ENCODE measurements at places on chromosomes 12 and 14.

DNA sequence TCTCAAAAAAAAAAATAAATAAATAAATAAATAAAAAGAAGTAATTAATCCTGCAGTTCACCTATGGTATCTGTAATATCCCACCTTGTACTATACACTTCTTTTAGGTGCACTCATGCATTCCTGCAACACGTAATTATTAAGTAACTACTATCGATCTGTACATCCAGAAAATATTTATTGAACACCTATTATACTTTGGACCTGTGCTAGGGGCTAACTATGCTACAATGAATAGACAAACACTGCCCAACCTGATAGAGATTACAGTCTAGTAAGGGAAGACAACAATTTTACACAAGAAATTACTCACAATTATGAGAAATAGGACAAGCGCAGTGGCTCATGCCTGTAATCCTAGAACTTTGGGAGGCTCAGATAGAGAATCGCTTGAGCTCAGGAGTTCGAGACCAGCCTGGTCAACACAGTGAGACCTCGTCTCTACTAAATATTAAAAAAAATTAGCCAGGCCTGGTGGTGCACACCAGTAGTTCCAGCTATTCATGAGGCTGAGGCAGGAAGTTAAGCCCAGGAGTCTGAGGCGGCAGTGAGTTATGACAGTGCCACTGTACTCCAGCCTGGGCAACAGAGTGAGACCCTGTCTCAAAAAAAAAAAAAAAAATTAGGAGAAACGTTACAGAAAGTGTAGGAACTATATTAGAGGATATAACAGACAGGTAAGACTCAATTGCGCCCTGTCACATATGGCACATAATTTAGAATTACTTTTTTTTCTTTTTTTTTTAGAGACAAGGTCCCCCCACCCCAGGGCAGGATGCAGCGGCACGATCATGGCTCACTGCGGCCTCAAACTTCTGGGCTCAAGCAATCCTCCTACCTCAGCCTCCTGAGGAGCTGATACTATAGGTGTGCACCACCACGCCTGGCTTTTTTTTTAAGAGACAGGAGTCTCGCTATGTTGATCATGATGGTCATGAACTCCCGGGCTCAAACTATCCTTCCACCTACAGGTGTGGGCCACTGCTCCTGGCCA, 1.2 kb downstream of the NRDE2 start:
- no peak for DNase-seq

DNA sequence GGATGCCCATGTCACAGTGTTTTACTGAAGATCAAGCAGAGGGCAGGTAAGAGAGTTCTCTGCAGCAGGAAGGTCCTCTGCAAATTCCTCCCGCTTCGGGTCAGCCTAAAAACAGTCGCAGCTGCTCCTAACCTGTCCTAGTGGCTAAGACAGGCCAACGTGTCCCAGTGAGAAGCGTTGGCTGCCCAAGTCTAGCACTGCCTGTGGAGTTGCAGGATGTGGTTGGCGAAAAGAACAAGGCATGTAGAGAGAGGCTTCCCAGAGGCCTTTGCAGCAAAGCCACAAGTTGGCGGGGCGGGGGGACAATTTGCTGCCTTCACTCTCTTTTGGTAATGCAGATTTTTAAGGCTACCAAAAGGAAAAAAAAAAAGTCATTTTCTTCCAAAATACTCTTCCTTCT, 340.1 kb downstream of the BCL11B start:
- DNase-seq = no peak

GRCh38 chr14:65336191-65336591, 76.3 kb upstream of the FUT8 start:
- DNase-seq = no peak

GRCh38 chr12:21631367-21631766, 26.3 kb downstream of the LDHB start:
- DNase-seq = no peak

DNA sequence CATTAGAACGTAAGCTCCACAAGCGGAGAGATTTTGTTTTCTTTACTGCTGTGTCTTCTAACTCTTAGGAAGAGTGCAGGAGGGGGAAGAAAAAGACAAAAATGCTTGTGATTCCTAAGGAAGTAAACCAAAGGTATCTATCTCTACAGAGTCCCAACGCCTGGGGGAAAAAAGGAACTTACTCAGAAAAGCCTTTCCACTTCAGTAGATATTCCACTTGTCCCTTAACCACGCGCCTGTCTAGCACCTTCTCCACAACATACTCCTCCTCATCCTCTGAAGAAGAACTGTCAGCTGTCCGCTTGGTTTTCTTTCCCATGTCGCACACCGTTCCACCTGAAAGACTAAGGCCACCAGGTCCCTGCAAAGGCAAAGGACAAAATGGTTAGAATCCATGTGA, 22.6 kb downstream of the CBX5 start:
- DNase-seq = no peak

DNA sequence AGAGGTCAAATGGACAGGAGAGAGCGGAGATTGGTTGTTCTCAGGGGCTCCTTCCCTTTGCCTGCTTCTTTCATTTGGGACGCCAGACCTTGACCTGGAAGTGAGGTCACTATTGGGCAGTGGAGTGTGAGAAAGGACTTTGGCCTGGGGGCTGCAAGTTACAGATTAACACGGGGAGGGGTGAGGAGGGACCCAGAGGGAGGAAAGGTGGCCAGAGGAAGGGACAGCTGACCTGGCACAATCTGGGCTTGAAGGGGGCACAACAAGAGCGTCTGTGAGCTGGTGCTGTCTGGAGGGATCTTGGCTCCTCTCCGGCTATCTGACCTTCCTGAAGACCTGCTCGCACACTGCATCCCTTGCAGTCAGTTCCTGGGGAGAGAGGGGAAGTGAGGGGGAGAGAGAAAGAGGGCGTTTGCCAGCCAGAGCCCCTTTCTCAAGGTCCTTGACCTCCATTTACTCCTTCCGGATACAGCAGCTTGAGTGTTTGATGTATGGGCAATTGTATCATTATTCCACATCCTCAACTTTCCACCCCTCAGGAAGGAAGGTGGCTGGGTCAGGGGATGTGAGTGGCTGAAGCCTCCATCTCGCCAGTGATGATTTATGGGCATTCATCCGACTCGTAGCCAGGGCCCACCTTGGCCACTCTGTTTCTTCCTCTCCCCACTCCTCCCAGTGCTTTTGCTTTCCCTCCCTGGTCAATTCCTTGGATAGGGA, 4.7 kb downstream of the RBP5 start:
- DNase-seq = no peak

DNA sequence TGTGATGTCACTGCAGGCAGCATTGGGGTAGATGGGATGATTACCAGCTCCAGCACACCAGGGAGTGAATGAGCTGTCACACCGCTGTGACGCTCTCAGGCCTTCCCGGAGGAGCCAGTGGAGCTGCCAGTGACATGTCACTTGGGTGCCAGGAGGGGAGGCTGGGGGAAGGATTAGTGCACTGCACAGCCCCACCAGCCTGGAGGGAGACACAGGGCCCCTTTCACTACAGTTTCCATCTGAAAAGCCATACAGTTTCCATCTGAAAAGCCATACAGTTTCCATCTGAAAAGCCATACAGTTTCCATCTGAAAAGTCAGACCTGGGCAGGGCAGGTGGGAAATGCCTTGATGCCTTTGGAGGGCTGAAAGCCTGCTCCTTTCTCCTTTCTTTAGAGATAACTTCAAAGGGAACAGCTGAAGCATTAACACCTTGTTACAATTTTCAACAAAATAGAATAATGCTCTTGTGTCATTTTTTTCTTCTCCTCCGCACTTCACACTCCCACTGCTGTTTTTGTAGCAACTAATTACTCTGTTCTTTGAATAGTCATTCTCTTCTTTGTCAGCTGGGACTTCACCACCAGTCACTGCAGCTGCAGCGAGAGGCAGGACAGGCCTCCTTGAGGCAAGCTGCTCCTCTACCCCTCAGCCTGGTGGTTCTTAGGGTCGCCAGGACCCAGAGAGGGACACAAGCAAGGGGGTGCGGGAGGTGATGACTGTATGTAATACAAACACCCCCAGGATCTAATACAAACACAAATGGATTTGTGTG, 256.9 kb upstream of the RGS6 start:
- DNase-seq = no peak

DNA sequence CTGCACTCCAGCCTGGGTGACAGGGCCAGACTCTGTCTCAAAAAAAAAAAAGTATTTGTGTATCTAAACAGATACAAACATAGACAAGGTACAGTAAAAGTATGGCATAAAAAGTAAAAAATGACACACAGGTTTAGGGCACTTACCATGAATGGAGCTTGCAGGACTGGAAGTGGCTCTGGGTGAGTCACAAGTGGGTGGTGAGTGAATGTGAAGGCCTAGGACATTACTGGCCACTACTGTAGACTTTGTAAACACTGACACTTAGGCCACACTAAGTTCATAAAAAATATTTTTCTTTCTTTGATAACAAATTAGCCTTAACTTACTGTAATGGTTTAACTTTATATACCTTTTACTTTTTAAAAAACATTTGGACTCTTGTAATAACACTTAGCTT, 38.0 kb upstream of the EIF5 start:
- DNase-seq = no peak

DNA sequence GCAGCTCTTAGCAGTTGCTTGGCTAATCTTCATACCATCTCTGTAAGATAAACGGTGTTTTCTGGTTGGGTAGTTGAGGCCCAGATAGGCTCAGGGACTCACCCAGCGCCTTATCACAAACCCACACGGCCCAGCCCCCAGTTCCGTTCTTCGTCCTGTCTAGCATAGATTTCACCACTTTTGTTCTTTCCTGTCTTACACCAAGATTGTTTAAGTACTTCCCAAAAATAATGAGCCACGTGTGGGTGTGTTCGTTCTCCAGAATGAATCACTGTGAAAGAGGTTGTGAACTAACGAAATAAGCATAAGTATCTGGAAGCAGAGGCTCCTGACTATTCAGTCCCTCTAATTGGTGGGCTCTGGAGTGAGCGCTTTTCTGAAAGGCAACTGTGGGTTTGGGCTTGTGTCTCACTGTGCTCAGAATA, 21.4 kb downstream of the ACVR1B start:
- no peak for DNase-seq

GRCh38 chr14:30193101-30193500, 265.5 kb upstream of the PRKD1 start:
- DNase-seq = no peak

GRCh38 chr14:29290441-29290840, 523.9 kb downstream of the FOXG1 start:
- no peak for DNase-seq

Data from NCI-H748 treated with DMSO at 0.1 percent for 48 hours (cell line).